DMS79 treated with DMSO at 0.1 percent for 48 hours (cell line): ENCODE measurements at places on chromosomes 13 and 19.

- no peak for DNase-seq
Measured at GRCh38 chr19:48636859-48637448, at the start of gene DBP. DBP (minus strand) TSS chr19:48637379; CDS start chr19:48636994, 385 bp downstream.

DNA sequence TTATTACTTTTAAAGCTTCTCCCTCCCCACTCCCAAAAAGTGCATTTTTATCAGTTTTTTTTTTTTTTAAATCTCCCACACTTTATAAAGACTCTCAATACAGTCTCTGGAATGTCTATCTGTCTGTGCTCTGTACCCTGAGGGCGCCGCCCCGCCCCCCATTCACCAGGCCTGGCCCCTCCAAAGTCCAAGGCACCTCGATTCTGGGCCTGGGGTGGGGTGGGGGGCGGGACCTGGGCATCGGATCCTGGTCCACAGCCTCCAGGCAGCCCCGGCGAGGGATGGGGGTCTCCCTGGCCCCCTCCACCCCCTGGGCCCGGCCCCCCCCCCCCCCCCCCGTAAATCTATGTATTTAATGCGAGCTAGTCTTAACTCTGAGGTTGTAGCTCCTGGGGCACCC lies 23.3 kb downstream of the ZBTB7A start:
- DNase-seq: no peak

- DNase-seq: no peak
Measured at GRCh38 chr19:29517946-29518345, 7.8 kb upstream of the VSTM2B start.

DNA sequence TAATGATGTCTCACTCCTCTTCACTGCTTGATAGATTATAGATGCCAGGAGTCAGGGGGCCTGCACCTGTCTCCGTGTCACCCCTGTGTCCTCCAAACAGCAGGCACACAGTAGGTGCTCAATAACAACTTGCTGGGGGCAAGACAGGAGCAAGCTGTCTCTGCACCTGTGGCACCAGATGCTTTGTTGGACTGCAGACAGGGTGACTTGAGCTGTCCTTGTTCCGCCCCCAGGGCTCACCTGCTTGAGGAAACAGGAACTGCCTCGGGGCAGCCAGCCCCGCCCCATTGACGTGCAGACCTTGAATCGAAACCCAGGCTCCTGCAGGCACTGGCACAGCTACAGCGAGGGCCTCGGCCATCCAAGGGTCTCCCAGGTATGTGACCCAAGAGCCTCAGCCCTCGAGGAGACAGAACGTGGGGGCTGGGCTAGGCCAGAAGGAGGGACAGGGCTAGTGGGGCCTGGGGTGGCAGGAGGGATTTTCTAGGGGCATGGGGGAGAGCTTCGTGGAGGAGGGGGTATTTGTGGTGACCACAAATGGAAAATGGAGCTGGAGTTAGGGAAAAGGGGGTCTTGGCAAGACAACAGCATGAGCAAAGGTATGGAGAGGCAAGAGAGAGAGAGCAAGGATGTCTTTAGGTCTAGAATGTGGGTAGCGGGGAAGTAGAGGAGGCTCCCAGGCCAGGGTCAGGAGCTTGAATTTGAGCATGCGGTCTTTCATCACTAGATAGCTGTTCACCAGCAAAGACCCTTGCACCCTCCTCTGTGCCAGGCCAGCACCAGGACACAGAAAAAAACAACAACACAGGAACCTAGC lies at the start of gene HSH2D:
Gene HSH2D (plus strand): TSS at position 287 of the 817 bp plus-strand sequence. CDS start 5,066 bp downstream, outside the sequence.
- peak; percentile 66 for DNase-seq

GRCh38 chr13:100671389-100672182 lies 3.0 kb downstream of the TMTC4 start:
- no peak for DNase-seq

DNA sequence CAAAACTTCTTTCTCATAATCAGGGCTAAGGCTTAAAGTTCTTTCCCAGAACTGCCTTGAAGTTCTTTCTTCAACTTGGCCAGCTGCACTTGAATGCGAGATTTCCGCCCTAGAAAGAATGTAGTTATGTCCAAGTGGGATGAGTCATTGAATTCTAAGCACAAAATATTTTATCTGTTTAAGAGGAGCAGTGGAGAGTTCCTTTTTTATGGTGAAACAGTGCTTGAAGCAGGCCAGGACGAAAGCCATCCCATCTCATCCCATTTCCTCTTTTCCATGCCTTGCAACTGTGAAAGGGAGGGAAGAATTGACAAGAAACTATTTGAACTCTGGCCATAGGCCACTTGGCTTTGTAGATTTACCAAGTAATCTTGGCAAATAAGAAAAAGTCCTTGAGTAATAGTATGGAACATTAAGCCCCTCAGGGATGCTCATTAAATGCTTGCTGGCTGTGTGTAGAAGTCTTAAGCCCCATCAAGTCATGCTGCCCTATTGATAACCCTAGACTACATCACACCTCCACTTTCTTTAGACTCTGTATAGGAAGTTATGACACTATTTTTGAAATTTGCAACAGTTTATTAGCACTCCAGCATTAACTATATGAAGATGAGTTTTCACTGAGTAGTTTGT lies 174.5 kb downstream of the KCTD12 start:
- DNase-seq: no peak

GRCh38 chr13:31330236-31330635 lies 130.5 kb downstream of the B3GLCT start:
- no peak for DNase-seq

GRCh38 chr13:110913322-110914080 lies 1.4 kb downstream of the ANKRD10 start:
- peak; percentile 59 for DNase-seq

GRCh38 chr13:110399801-110400200 lies 92.7 kb downstream of the COL4A2 start:
- no peak for DNase-seq

- peak; percentile 59 for DNase-seq
Measured at GRCh38 chr19:52237771-52238400, 31.5 kb upstream of the ZNF766 start.

GRCh38 chr13:31227063-31227462 lies 27.3 kb downstream of the B3GLCT start:
- no peak for DNase-seq

DNA sequence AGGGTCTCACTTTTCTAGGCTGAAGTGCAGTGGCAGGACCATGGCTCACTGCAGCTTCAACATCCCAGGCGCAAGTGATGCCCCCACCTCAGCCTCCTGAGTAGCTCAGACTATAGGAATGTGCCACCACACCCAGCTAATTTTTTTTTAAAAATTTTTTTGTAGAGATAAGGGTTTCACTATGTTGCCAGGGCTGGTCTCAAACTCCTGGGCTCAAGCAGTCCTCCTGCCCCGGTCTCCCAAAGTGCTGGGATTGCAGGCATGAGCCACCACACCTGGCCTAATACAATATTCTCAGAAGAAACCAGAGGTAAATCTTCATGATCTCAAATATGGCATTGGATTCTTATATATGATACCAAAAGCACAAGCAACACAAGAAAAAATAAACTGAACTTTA lies 47.7 kb downstream of the FLT1 start:
- no peak for DNase-seq

GRCh38 chr13:110334841-110335490 lies 27.9 kb downstream of the COL4A2 start:
- no peak for DNase-seq

- DNase-seq: no peak
Measured at GRCh38 chr13:107847406-107847805, 367.9 kb downstream of the LIG4 start.

GRCh38 chr13:60583196-60583888 lies 186.3 kb downstream of the TDRD3 start:
- DNase-seq: no peak

DNA sequence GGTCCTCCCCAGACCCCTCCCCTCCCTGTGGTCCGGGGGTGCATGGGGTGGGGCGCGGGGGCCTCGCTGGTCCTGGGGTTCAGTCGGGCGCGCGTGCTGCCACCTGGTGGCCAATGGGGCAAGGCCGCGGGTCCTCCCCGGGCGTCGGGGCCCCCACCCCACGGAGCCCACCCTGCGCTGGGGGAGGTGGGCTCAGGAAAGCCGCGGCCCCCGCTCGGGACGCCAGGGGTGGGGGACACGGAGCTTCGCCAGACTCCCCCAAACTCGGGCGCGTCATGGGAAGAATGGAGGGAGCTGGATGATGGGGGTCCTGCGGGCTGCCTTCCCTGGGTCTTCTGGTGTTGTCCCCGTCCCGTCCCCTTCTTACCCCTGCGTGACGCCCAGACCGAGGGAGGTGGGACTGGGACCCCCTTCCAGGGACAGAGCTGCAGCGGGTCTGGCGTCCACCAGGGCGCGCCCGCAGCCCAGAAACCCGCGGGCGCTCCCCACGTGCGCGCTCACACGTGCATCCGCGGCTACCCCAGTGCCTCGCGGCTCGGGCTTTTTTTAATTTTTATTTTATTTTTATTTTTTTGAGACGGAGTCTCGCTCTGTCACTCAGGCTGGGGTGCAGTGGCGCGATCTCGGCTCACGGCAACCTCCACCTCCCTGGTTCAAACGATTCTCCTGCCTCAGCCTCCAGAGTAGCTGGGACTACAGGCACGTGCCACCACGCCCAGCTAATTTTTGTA lies 19.8 kb upstream of the TCF3 start:
- peak; percentile 9 for DNase-seq

DNA sequence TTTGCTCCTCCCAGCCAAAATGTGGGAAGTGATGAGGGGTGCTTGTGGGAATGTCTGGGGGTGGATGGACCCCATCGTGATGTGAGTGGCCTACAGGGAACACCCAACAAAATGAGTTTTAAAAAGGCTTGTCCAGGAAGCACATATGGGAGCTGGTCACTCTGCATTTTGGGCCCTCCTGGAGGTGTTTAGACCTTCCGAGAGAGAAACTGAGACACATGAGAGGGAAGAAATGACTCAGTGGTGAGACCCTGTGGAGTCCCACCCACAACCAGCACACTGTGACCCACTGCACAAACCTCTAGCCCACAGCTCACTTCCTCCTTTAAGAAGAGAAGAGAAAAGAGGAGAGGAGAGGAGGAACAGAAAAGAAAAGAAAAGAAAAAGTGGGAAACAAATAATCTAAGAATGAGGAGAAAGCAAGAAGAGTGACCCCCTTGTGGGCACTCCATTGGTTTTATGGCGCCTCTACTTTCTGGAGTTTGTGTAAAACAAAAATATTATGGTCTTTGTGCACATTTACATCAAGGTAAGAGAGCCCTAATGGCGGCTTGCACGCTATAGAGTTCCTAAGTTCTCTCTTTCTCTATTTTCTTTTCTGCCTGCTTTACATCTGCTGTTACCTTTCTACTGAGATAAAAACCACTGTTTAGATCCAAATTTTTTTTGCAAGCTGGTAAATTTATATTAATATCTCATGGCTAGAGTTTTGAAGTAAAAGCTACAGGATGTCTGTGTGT lies 13.3 kb upstream of the LILRB1 start:
- no peak for DNase-seq

- DNase-seq: no peak
Measured at GRCh38 chr19:50272263-50272897, 56.8 kb downstream of the KCNC3 start.

GRCh38 chr19:12205296-12205695 lies 42.4 kb downstream of the ZNF136 start:
- DNase-seq: no peak

DNA sequence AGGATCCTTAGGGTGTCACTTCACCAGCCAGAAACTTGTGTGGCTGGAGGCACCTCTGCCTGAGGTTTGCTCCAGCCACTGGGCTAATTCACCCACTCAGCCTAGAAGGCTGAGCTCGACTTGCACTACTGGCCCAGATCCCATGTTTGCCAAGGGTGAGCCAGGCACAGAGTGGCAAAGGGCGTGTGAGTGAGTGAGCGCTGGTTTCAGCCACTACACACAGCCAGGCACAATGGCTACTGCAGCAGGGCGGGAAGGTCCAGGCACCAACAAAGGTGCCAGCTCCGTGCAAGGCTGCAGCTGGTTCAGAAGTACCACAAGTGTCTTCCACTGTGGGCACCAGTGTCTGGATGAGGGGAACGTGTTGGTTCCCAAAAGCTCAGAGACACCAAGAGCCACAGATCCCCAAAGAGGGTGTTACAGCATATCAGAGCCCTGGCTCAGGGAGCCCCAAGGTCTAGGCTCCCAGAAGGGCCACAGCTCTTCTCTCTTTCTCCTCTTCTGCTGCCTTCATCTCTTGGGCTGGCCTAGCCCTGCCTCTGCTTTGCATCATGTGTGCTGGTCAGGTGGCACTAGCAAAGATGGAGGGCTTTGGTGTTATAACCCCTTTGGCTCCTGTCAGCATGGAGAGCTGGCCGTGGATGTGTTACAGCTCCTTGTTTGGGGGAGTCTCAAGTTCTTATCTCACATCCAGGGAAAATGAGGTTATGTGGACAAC lies 736.3 kb upstream of the KLHL1 start:
- no peak for DNase-seq

GRCh38 chr13:105338006-105338405 lies 1197.5 kb downstream of the EFNB2 start:
- DNase-seq: no peak

- no peak for DNase-seq
Measured at GRCh38 chr19:42086770-42087550, 11.0 kb downstream of the ZNF574 start.

GRCh38 chr19:17848595-17849292 lies 962 bp upstream of the JAK3 start:
- no peak for DNase-seq

DNA sequence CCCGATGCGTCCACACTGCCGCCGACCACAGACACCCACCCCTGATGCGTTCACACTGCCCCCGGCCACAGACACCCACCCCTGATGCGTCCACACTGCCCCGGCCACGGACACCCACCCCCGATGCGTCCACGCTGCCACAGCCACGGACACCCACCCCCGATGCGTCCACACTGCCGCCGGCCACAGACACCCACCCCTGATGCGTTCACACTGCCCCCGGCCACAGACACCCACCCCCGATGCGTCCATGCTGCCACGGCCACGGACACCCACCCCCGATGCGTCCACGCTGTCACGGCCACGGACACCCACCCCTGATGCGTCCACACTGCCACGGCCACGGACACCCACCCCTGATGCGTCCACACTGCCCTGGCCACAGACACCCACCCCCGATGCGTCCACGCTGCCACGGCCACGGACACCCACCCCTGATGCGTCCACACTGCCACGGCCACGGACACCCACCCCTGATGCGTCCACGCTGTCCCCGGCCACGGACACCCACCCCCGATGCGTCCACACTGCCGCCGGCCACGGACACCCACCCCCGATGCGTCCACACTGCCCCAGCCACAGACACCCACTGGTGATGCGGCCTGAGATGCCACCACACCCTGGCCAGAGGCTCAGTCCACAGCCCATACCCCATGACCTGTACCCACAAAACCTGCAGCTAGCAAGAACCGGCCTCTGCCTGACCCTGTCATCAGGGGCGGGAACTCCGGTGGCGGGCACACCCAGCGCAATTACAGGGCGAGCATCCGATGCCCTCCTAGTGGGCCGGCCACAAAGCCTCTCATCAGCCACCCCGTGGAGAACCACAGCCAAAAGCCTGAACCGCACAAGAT lies 28.4 kb downstream of the RASA3 start:
- no peak for DNase-seq
